ENCODE measurements at places on chromosomes 4 and X.

DNA sequence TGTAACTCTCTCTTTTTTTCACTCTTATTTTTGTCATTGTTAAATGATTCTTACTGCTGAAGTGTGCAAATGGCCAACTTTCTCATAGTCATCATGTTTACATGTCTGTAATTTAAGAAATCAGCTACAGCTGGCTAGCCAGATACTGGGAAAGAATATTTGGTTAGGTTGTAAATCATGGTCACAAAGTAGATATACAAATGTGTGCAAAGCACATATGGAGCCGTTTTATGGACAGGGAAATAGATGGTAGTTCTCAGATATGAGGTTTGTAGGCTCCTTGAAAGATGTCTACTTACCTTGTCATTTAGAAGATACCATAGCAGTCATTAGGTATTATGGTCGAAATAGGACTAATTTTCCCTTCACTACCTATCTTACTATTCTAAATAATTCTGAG, 430.4 kb downstream of the ADGRL3 start:
- ATAC-seq, result no peak

- peak; percentile 55 for ATAC-seq
Measured at GRCh38 chr4:142420311-142421095, 425.6 kb downstream of the INPP4B start.

DNA sequence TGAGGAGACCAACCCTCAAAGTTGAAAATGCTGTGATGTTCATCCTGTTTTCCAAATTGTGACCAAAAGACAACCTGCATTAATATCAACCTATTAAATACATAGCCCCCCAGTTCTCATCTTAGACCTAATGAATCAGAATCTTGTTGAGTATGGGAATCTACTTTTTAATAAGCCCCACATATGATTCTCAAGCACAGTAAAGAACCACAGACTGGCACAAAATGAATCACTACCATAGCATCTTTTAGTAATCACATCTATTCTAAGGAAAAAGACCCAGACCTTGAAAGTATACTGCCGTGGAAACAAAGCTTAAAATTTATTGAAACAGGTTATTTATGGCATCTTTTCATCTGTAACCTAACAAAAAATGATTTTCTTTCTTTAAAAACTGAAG, 152.9 kb downstream of the STPG2 start:
- no peak for ATAC-seq

DNA sequence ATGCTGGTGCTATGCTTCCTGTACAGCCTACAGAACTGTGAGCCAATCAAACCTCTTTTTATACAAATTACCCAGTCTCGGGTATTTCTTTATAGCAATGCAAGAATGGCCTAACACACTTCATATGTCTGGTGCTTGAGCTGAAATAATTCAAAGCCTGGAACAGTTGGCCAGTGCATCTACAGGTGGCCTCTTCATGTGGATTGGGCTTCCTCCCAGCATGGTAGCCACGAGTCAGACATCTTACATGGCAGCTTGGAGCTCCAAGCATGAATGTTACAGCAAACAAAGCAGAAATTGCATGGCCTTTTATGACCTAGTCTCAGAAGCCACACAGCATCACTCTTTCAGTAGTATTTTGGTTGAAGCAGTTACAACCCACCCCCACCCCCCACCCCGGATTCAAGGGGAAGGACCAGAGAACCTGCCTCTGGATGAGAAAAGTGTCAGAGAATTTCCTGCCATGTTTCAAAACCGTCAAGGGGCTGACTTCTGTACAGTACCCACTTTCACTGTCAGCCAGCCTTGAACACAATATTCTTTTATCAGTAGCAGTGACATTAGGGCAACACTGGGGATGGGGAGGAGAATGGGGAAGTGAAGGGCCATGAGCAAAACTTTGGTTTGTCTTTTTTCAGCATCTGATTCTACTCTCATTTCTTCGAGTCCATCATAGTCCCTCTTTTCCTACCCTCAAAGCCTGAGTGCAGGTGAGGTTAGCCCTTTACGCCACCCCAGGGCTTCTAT, 368.7 kb downstream of the BCOR start:
- ATAC-seq, result no peak

DNA sequence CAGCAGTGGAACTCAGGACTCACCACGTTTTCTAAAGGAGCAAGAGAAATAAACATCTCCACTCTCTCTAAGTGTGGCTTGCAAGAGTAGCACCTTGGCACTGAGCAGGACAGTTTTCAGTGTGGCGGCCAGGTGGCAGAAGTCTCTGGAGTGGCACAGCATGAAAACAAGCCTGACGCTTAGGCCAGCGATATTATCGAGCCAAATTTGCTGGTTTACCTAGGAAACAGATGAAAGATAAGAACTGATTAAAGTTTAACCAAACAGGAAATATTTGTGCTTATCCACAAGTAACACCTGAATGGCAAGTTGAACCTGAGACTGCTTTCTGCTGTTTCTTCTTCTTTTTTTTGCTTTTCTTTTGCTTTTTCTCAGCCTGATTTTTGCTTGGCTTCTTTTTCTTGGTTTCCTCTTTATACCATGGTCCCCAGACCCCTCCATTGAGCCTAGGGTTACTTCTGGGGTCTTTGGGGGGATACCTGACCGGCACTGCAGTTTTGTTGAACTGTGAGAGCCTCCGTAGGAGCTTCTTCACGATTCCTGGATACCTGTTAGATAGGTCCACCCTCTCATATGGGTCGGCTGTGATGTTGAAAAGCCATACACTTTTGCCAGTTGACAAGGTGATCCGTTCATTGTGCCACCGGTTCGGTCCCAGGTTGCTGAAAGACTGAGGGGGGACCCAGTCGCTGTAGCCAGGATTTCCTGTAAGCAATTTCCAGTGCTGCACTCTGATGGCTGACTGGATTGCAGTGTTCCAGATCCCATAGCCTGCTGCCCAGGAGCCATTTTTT, 77.3 kb downstream of the ARSJ start:
- ATAC-seq, result no peak

DNA sequence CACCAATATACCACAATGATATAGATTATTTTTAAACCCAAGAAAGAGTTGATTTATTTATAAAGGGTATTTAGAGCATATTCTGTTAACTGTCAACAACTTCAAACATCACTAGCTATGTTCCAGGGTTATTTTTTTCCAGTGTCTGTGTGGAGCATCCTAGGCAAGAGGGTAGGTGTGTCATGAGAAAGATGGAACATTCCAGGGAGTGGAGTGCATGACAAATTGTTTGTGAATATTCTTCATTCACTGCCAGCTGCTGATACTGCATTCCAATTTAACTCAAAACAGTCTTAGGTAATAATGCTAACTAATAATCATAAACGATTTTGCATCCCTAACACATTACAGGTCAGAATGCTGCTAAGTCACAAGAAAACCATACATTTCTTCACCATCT, 148.7 kb upstream of the RASGEF1B start:
- peak; percentile 73 for ATAC-seq

DNA sequence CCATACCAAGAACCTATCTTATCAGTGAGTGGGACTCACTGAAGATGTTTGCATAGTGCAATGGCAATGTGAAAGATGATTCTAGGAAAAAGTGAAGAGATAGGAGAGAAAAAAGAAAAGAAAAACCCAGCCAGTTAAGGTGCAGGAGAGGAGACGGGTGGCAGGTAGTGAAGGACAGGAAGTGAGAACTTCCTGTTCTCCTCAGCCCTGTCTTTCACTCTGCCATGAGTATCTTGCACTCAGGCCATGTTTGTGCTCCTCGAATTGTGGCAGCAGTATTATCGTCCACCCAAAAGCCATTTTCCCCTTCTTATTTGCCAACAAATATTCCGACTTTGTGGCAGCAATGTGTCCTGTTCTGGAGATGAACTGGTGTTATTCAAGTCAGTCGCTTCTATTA, 8.6 kb upstream of the ENPEP start:
- no peak for ATAC-seq

- ATAC-seq, result no peak
Measured at GRCh38 chrX:45846328-45846727, 645.7 kb upstream of the DIPK2B start.

GRCh38 chr4:122728856-122729255, 3.6 kb upstream of the BBS12 start:
- no peak for ATAC-seq

GRCh38 chr4:6926681-6927478, 17.3 kb downstream of the TBC1D14 start:
- peak; percentile 8 for ATAC-seq

GRCh38 chr4:3518511-3518880, 13.7 kb downstream of the LRPAP1 start:
- ATAC-seq, result no peak

DNA sequence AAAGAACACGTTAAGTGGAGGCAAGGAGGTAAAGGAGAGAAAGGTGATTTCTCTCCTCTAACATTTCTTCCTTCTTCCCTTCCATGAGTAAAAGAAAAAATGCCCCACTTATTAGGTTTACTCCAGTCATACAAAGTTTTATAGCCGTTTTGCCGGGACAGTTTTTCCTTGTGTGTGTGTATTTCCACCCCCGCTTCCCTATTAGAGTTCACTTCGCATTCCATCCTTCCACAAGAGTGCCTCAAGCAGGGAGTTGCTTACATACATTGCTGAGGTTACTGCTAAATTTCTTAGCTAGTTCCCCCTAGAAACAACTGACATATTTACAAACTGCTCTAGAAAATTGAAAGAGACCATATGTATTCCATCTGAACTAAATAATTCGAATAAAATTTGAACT, 45.2 kb upstream of the BMP15 start:
- no peak for ATAC-seq

DNA sequence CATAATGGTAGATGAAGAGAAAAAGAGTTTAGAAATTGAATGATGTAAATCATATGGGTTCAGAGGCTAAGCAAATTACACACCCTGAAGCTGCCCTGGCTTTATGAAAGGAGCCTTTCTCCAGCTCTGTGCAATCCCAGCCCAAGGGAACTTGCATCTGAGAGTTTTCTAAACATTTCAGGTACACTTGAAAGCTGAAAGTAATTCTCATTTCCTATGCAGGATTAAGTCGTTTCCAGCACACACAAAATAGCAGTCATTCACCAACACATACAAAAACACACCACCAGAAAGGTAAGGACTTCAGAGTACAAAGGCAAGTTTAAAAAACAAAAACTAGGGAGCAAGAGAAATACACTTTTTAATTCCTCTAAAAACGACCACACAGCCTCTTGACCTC, 1.7 kb downstream of the PDGFC start:
- ATAC-seq, result no peak

DNA sequence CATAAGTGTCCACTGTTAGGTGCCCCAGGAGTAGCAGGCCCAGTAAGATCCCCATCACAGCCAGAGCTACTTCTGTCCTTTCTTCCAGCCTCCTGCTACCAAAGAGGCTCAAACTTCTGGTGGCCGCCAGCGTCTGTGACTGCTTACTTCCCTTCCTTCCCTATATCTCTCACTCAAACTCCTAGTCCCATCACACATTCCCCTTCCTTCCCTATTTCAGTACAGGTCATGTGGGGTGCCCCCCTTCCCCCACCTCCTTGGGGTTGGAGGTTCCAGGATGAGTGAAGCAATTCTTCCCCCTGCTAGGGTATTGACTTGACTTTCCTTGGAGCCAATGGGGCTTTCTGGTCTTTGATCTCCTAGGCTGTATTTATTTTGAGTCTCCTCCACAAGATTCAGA, at the start of gene VSIG4:
VSIG4 (minus strand) TSS at position 137 of the 400 bp plus-strand sequence; CDS start at position 55, 82 bp downstream.
- no peak for ATAC-seq

DNA sequence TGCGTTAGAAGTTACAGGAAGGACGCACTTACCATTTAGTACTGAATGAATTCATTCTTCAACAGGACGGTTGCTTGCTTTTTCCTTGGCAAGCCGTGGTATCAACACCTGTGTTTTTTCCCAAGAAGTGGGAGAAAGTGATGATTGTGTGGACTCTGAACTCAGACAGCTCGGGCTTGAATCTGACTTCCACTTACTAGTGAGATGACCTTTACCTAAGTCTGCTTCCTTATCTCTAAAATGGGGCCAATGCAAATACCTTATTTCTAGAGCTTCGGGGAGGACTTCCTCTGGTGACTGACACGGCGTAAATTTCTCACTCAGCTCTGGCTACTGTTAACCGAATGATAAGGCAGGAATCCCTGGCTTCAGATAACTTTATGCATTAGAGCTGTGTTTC, 146.8 kb upstream of the RBPJ start:
- ATAC-seq, result no peak

GRCh38 chr4:111068883-111069282, 446.0 kb upstream of the PITX2 start:
- no peak for ATAC-seq

- ATAC-seq, result no peak
Measured at GRCh38 chr4:3680656-3681055, 85.5 kb upstream of the ADRA2C start.

- ATAC-seq, result no peak
Measured at GRCh38 chrX:10001496-10001895, 34.3 kb downstream of the CLDN34 start.

DNA sequence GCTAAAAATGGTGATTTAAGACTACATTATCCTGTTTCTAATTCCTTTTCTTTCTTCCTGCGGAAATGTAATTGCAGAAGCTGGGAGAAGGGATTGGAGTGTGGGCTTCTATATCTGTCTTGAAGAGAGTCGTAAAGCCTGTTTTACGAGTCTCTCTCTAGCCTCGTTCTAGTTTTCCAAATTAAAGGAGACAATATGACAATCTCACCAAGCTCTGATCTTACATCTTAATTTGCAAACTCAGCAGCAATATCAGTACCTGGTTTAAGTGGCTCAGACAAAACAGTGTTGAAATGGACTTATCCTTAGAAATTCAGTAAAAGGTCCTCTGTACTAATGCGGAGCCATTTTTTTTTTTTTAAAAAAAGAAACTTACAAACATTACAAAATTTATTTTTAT, 349.5 kb upstream of the HAND2 start:
- ATAC-seq, result no peak

DNA sequence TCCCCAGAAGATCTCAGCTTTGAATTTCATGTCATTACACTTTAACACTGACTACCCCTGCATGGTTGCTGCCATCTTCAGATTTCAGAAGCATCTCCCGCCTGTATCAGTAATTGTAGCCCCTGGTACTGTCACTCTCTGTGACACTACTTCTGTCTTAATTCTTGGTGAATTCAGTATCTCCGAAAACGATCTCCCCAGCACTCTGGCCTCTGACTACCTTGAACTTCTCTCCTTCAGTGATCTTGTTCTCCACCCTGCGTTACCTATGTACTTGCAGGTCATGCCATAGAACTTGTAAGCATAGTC, 53.8 kb upstream of the ABCG2 start:
- no peak for ATAC-seq

DNA sequence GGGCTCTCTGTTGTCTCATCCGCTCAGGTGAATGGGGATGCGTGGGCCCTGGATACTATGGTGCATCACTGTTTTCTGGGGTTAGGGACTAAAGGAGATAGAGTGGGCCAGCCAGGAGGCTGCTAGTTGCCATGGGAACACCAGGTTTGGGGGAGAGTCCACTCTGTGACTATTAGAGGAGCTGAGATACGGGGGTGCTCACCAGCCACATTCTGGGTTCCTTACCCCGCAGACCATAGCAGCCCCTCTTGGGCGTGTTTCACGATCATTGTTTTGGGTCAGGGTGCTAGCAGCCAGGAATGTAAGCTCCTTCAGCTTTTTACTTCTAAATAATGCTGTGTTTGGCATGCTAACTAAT, 4.6 kb downstream of the EFNB1 start:
- no peak for ATAC-seq

Measured in esophagus mucosa (tissue), 1 donor.